Stimulated activated CD4-positive, alpha-beta T cell treated with anti-CD3 and anti-CD28 coated beads, Interleukin-1b, Interleukin-23, amount 100 ng/mL, for 4 hours (primary cell): ENCODE measurements at places on chromosomes 2 and 18.

- DNase-seq = no peak
These were observed 901.3 kb upstream of the CDH2 start for GRCh38 chr18:29078273-29078672.

DNA sequence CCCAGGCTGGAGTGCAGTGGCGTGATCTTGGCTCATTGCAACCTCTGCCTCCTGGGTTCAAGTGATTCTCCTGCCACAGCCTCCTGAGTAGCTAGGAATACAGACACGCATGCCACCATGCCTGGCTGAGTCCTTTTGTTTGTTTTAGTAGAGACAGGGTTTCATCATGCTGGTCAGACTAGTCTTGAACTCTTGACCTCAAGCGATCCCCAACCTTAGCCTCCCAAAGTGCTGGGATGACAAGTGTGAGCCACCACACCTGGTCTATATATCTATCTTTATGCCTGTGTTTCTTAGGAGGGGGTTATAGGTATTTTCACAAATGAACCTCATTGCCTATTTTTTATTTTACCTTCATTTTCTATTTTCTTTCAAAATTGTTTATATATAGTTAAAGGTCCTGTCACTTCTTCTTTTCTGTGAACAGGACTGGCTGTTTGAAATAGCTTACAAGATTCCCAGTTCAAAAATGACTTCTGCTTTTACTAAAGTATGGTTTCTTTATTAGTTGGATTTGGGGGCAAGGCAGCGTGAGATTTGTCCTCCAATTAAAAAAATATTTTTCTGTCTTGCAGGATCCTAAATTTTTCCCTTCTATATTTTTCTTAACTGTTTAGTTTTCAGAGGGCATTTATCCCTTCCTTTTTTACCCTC is 16.4 kb upstream of the MARCHF7 start:
- no peak for DNase-seq

DNA sequence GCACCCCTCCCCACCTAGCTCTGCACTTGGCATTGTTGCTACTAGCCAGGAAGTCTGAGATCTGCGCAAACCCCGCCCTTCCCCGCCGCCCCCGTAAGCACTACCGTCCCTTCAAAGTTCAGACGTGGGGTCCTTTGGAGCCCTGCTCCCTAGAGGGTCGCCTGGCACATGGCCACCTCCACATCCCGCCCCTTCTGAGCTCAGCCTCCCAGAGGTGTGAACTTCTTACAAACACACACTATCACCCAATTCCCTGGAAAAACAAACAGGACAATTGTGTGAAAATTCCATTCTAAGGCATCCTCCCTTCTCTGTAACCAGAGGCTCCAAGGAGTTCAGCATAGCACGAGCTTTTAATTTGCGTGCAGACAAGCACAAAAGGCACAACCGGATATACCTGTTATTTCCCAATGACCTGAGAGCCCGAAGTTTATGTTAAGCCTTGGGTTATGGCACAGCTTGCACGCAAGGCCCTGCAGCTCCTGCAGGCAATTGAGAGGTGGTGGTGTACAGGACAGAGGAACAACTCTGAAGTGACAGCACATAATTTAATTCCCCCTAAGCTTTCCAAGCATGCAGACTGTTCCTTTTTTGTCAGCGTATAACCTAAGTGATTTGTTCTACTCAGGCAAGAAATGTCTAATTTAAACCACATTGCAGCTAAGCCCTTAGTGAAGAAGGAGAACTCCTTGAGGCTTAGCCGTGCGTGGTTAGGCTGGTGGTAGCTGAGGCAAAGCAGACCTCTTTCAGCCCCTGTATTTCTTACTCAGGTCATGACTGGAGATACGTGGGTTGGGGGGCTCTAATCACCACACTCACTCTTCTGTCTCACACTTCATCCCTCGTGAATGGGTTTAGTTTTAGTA is 20.3 kb upstream of the CYP1B1 start:
- DNase-seq = no peak

- DNase-seq = no peak
These were observed 3.1 kb downstream of the FIGN start for GRCh38 chr2:163732727-163733126.

GRCh38 chr18:29377346-29377745 is 1200.4 kb upstream of the CDH2 start:
- DNase-seq = no peak

- DNase-seq = no peak
These were observed 285.8 kb upstream of the GYPC start for GRCh38 chr2:126370201-126370600.

DNA sequence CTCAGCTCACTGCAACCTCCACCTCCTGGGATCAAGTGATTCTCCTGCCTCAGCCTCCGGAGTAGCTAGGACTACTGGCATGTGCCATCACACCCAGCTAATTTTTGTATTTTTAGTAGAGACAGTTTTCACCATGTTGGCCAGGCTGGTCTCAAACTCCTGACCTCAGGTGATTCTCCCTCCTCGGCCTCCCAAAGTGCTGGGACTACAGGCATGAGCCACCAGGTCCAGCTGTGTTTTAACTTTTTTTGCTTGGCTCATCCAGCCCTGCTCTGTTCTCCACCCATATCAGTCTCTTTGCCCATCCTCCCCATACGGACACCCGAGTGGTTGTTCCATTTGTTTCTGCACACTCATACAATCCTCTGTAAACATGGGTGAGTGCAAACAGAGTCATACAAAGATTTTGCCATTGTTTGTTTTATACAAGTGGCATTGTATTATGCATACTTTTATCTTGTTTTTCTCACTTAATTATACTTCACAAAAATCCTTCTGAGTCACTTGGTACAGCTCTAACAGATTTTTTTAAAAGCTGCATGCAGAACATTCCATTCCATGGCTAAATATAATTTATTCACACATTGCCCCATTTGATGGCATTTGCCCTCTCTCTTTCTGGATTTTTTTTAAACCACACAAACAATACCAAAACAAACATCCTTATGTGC is 5.3 kb downstream of the APOB start:
- DNase-seq = no peak

GRCh38 chr2:40321822-40322221 is 130.1 kb downstream of the SLC8A1 start:
- no peak for DNase-seq

DNA sequence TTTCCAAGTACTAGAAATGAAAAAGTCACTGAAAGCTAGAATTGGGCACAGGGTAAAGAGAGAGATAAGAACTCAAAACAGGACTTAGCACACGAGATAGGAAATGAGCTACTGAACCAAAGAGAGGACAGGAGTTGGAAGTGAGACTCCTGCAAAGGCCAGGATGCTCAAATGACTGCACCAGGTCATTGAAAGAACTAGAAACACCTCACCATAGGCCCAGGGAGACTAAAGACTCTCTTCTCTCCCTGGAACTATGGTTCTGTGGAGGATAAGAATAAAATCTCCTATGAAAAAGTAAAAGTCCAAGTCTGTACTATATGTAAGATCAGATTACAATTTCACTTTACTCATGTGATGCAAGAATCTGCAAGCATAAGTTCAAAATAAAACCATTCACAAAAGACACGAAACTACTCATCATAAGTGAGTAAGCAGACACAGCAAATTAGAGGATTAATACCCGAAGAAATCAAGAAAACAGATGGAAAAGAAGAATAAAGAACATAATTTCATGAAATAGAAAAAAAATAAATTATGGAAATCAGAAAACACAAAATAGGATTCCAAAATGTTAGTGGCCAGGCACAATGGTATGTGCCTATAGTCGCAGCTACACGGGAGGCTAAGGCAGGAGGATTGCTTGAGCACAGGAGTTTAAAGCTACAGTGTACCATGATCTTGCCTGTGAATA is 6.5 kb downstream of the NBAS start:
- DNase-seq = no peak

DNA sequence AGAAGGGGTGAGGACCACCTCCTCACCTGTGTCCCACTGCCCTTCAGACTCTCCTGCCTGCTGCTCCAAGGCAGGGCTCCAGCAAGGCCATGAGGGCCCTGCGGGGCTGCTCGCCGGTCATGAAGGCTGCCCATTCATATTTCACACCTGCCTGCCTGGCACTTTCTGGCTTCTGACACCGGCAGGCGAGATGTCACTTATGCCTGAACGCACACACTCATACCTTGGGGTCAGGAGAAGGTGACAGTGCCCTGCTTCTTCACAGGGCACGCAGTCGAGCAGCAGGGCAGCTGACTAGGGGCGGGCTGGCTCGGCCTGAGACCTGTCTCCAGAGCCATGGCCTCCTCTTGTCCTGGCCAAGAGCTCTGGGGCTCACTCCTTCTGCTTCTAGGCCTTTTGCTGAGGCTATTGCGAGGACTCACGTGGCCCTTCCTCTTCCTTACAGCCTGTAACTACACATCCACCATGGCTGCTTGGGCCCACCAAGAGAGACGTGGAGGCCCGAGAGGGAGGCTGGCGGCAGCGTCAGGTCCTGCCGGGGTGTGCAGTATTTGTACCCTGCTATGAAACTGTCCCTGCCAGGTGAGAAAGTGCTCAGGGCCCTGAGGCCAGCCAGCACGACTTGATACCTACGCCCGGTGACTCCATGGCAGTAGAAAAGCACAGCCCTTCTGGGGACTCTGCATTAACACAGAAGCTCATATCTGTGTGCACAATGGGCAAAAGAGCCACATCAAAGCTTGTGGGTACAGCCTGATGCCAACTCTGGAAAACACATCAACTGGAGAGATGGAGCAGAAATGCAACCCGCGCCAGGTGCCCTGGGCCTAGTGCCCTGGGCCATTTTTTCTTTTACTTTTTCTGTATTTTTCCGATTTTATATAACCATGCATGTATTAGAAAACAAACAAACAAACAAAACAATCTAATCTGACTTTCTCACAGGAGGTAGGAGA is 30.6 kb downstream of the HS6ST1 start:
- no peak for DNase-seq

DNA sequence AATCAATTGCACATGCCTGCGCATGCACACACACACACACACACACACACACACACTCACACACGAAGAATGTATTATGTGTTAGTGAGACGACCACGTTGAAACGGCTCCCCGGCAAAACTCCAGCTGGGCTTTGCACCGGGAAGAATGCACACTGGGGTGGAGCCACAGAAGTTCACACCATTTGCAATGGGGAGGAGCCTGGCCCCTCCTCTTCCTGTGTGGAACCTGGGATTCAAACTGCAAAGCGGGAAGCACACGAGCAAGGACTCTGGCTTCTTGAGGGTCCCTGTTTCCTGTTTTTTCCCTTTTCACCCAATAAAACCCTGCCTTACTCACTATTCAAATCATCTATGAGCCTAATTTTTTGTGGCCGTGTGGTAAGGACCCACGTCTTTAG is 304.0 kb upstream of the TMEFF2 start:
- no peak for DNase-seq

DNA sequence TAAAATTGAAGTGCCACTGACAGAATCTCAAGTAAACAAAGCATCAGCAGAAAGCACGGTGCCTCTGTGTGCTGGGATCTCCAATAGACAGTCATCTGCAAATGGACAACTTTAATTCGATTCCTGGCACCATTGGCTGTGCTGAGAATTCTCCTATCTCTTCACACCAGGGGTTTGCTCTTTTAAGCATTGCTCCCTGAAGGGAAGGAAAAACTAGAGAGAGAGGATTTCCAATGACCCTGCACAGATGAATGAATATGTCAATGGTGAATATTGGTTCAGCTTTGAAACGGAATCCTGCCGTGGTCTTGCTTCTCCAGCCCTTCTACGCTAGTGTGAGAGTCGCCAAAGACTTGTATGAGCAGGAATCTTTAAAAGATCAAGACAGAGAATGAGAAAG is 97.9 kb downstream of the FIGN start:
- no peak for DNase-seq

DNA sequence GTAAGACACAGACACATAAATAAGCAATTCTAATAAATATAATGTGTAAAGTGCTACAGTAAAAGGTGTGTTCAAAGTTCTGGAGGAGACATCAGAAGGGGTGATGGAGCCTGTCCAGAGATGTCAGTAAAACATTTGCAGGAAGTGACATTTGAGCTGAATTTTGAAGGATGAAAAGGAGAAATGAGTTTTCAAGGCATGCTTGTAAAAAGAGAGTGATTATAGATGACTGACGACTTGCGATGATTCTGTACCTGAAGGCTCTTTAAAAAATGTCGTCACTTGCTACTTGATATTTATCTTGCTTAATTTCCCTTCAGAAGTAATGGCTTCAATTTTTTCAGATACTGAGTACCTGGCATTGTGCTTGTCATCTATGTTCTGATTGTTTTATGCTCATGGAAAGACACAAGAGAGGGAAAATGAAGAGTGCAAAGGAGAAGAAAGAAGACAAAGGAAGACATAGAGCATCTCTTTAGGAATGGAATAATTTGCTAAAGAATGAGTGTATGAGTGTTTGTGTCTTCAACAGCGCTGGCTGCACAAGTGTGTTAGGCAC is 73.9 kb downstream of the PLA2R1 start:
- no peak for DNase-seq

GRCh38 chr2:97993926-97994325 is 1.8 kb downstream of the TMEM131 start:
- DNase-seq = no peak

DNA sequence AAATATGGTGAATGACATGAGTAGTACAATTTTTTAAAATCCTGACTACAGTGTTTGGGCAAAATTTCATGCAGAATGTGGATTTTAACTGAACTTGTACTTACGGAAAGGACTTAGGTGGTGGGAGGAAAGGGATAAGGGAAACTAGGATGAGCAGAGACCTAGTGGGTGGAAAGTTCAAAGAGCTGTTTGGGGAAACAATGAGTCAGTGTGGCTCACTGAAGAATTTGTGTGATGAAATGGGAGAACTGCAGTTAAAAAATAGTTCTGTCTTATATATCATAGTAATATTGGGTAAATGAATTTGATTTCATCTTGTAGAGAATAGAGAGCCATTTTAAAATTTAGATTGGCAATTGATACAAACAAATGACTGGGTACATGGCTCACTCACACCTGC is 220.1 kb upstream of the CTAGE1 start:
- DNase-seq = no peak

GRCh38 chr2:16123421-16123820 is 183.1 kb downstream of the MYCN start:
- DNase-seq = no peak

DNA sequence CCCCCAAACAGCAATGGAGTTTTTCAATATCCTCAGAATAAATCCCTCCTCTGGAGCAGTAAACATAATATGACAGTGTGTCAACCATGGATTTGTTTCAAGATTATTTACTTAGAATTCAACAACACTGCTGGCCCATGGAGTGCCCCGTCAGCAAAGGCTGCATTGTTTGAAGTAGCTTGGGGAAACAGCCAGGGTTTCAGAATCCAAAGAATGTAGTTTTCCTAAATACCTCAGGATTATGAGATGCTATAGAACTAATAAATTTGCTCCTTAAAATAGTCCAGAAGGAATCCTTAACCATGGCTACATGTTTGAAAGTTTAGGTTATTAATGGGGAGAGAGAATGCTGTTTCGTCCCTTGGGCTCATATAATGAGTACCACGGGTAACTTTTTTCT is 13.1 kb upstream of the CETN1 start:
- no peak for DNase-seq

- DNase-seq = no peak
These were observed 15.8 kb downstream of the HNRNPLL start for GRCh38 chr2:38586931-38587330.

GRCh38 chr18:57134618-57135135 is 12.2 kb upstream of the BOD1L2 start:
- no peak for DNase-seq

- DNase-seq = no peak
These were observed 84.9 kb downstream of the DGKD start for GRCh38 chr2:233439191-233439590.

GRCh38 chr2:46390901-46391395 is 88.4 kb upstream of the TMEM247 start:
- no peak for DNase-seq
